ENCODE measurements at places on chromosomes 6 and 20. TPM values are rescaled to one million over a fixed set of nuclear protein-coding genes. Genes with fewer than 3 reads are reported as not detected.

GRCh38 chr6:108323710-108324466 lies 29.0 kb downstream of the AFG1L start:
- H3K4me3 ChIP-seq = no peak overlapping the region
- DNase-seq = no peak
- H3K27me3 ChIP-seq = no peaks in the 10 kb centered on the region
- no peak overlapping the region for H3K27ac ChIP-seq

DNA sequence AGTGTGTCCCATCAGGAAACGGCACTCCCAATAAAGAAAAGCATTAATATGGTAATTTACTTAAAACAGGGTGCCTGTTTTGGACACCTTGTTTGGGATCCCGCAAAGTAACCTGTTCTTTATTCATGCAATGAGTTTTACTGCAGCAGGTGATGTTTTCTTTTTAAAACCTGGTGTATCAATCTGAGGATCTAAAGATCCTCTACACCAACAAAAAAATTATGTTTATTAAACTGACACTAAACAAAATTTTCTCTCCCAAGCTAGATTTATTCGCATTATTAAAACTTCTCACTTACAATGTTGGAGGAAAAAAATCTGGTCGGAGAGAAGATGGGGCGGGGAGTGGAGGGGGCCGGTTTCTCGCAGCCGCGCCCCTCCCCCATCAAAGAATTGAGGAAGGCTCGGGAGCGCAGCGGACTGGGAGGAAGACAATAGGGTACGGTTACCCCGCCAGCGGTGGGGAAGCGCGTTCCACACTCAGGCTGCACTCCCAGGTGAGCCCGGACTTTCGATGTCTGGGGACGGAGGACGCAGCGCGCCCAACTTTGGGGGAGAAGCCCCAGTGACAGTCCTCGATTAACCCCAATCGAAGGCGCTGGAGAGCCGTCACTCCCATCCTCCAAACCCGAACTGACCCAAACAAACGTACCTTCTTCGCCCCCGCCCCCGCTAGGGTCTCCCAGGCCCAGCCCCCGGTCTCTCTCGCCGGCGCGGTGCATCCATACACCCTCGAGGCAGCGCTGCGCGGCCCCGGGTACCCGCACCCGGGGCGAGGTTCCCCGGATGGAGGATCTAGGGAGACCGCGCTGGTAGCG lies 1.3 kb downstream of the CD24 start:
- H3K36me3 ChIP-seq = no peaks in the 10 kb centered on the region
- peaks cover 25% of the 10 kb centered on the region for H3K4me1 ChIP-seq
- peak overlapping the region; percentile 30 for H3K27ac ChIP-seq
- peak overlapping the region; percentile 50 for H3K4me3 ChIP-seq
- no peaks in the 10 kb centered on the region for H3K27me3 ChIP-seq

GRCh38 chr6:116596815-116597214 lies 19.5 kb upstream of the RSPH4A start:
- DNase-seq = no peak
- no peaks in the 10 kb centered on the region for H3K27me3 ChIP-seq
- no peak overlapping the region for H3K27ac ChIP-seq
- no peak overlapping the region for H3K4me3 ChIP-seq

GRCh38 chr6:128616342-128616741 lies 95.9 kb upstream of the PTPRK start:
- H3K27ac ChIP-seq = no peak overlapping the region
- no peak for DNase-seq
- H3K36me3 ChIP-seq = no peaks in the 10 kb centered on the region
- no peaks in the 10 kb centered on the region for H3K27me3 ChIP-seq
- no peaks in the 10 kb centered on the region for H3K4me1 ChIP-seq

DNA sequence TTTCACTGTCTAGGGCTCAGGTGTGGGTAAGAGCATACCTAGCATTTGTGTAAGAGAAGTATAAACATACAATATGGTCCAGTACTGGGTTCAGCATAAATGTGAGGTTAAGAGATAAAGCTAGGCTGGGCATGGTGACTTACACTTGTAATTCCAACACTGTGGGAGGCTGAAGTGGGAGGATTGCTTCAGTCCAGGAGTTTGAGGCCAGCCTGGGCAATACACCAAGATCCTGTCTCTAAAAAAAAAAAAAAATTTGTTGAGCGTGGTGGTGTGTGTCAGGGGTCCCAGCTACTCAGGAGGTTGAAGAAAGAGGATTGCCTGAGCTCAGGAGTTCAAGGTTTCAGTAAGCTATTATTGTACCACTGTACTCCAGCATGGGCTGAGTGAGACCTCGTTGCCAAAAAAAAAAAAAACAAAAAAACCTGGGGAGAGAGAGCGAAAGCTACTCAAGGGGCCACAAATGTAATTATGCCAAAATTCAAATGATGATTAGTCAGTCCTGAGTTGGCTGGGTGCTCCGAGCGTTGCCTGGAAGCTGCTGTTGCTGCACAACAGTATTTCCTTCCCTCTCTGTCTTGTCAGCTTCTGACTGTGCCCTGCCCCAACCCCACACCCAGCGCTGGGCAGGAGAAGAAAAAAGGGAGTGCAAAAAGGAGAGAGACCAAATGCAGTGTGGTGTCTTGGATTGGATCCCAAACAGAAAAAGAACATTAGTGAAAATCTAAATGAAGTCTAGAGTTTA lies 24.0 kb downstream of the CMTR1 start:
- DNase-seq = no peak
- H3K36me3 ChIP-seq = peaks cover 77% of the 10 kb centered on the region
- no peaks in the 10 kb centered on the region for H3K4me1 ChIP-seq

DNA sequence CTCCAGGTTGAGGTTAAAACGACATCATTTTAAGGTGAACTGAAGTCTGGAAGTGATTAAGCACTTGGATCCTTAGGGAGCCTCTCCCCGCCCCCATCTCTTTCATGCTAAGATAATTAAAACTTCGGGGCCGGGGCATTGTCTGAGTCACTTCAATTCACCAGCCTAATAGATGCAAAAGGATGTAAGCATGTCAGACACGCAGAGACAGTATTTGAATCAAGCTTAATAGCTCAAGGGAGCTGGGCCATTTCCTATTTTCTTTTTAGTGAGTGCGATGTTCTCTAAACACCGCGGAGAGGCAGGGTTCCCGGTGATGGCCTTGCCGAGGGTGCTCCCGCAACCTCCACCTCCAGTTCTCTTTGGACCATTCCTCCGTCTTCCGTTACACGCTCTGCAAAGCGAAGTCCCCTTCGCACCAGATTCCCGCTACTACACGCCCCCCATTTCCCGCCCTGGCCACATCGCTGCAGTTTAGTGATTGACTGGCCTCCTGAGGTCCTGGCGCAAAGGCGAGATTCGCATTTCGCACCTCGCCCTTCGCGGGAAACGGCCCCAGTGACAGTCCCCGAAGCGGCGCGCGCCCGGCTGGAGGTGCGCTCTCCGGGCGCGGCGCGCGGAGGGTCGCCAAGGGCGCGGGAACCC lies 516 bp upstream of the IRF4 start:
- peak overlapping the region; percentile 47 for H3K4me3 ChIP-seq
- no peaks in the 10 kb centered on the region for H3K36me3 ChIP-seq
- no peaks in the 10 kb centered on the region for H3K27me3 ChIP-seq

DNA sequence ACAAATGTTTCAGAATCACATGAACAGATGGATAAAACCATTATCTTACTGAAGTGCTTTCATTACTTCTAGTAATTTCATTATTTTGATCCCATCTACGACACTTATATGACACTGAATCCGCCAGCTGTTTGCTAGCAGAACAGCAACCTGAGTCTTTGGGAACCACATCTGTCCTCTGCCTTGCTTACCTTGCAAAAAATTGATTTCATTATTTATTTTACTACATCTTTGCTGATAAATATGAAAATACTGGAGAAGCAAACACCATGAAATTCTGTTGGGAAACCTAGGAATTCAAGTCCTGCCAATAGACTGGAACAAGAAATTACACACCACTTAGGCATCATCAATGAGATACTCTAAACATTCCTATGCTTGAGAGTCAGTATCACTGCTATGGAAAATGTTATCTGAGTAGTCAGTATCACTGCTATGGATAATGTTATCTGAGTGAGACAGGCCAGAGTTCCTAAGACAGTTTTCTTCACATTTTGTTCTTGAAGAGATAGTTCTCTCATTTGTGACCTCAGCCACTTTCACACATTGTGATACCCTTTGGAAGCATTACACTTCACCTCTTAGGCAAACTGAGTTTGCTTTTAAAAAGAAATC lies 91.9 kb downstream of the PDE10A start:
- peaks cover 14% of the 10 kb centered on the region for H3K4me1 ChIP-seq
- DNase-seq = no peak
- H3K27me3 ChIP-seq = no peaks in the 10 kb centered on the region

GRCh38 chr6:23036406-23036983 lies 467.1 kb downstream of the HDGFL1 start:
- no peaks in the 10 kb centered on the region for H3K4me1 ChIP-seq
- no peaks in the 10 kb centered on the region for H3K36me3 ChIP-seq
- DNase-seq = no peak
- H3K27ac ChIP-seq = no peak overlapping the region

DNA sequence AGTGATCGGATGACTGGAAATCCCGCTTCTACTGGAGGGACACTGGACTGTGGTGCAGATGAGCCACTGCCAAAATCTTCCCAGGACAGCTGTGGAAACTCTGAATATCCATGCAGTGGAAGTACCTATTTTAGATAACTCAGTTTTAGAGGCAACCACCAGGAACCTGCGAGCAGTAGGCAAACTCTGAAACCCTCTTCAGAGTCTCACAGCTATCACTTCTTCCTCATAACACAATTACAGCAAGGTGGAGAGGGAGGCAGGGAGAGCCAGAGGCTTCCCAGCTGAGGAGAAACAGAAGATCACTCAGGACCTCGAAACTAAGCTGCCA lies 322.8 kb upstream of the NT5E start:
- no peaks in the 10 kb centered on the region for H3K4me1 ChIP-seq
- no peak overlapping the region for H3K4me3 ChIP-seq
- no peaks in the 10 kb centered on the region for H3K36me3 ChIP-seq
- H3K27me3 ChIP-seq = no peaks in the 10 kb centered on the region
- DNase-seq = no peak

- no peak overlapping the region for H3K4me3 ChIP-seq
- no peaks in the 10 kb centered on the region for H3K4me1 ChIP-seq
- no peaks in the 10 kb centered on the region for H3K27me3 ChIP-seq
- no peaks in the 10 kb centered on the region for H3K36me3 ChIP-seq
- no peak overlapping the region for H3K27ac ChIP-seq
- DNase-seq = no peak
Observed at GRCh38 chr6:47111685-47112084, 69.6 kb upstream of the ADGRF1 start.

- H3K4me1 ChIP-seq = no peaks in the 10 kb centered on the region
- H3K27me3 ChIP-seq = no peaks in the 10 kb centered on the region
- no peak overlapping the region for H3K27ac ChIP-seq
Observed at GRCh38 chr6:52233975-52234823, 10.1 kb downstream of the IL17F start.

DNA sequence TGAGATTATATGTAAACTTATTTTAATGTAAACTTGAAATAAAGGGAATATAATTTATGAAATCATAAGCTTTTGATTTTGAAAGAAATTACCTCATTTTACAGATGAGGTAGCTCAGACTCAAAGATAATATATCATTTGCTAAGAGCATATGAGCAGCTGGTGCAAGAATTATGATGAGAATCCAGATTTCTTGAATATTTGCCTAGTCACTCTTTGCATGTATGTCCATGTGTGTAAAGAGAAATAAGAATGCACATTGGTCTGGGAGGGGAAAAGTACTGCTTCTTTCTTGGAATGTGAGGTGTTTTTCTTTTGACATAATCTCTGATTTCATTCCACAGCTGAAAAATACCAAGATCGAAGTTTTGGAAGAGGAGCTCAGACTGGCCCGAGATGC lies 11.1 kb upstream of the SNRNP48 start:
- H3K27ac ChIP-seq = no peak overlapping the region
- H3K4me1 ChIP-seq = no peaks in the 10 kb centered on the region
- H3K27me3 ChIP-seq = no peaks in the 10 kb centered on the region
- DNase-seq = no peak
- no peak overlapping the region for H3K4me3 ChIP-seq

Gene GINS1
- 2.0 TPM for total RNA-seq

Gene NFATC2
- 7.4 TPM for total RNA-seq

Gene NINL
- total RNA-seq = 11.5 TPM

Gene NHLRC1
- total RNA-seq = 0.74 TPM

Gene NTSR1
- 0.49 TPM for total RNA-seq
